ENCODE measurements at places on chromosomes 5 and 9. TPM values are rescaled to one million over a fixed set of nuclear protein-coding genes. Genes with fewer than 3 reads are reported as not detected.

C9orf50 gene
- not detected for total RNA-seq

LTC4S gene
- total RNA-seq = 1.8 TPM

CMYA5 gene
- total RNA-seq = 25.4 TPM

TRAF1 gene
- 4.5 TPM for total RNA-seq

PKD2L2 gene
- 0.21 TPM for total RNA-seq

SLC6A18 gene
- not detected for total RNA-seq

PLEKHG4B gene
- total RNA-seq = 3.7 TPM

SMIM33 gene
- total RNA-seq = not detected

EXOSC3 gene
- 45.2 TPM for total RNA-seq

SLC34A3 gene
- not detected for total RNA-seq

RMI1 gene
- 17.5 TPM for total RNA-seq

ADAM19 gene
- total RNA-seq = 49.8 TPM

CTNND2 gene
- total RNA-seq = 1.4 TPM

DDX4 gene
- 0.42 TPM for total RNA-seq

SLC6A3 gene
- not detected for total RNA-seq

CYLC2 gene
- not detected for total RNA-seq

NR2F1-AS1 gene
- 61.4 TPM for total RNA-seq

SH3RF2 gene
- 1.0 TPM for total RNA-seq

TLX3 gene
- total RNA-seq = 0.32 TPM

DRD1 gene
- 4.2 TPM for total RNA-seq

LCN1 gene
- total RNA-seq = not detected

TAF1L gene
- total RNA-seq = not detected

ADAMTS16 gene
- total RNA-seq = 13.5 TPM

VCAN gene
- 435 TPM for total RNA-seq

TTC16 gene
- total RNA-seq = not detected

IL9 gene
- total RNA-seq = not detected

FAM240B gene
- total RNA-seq = not detected
